ENCODE measurements at places on chromosomes 2 and 18.

DNA sequence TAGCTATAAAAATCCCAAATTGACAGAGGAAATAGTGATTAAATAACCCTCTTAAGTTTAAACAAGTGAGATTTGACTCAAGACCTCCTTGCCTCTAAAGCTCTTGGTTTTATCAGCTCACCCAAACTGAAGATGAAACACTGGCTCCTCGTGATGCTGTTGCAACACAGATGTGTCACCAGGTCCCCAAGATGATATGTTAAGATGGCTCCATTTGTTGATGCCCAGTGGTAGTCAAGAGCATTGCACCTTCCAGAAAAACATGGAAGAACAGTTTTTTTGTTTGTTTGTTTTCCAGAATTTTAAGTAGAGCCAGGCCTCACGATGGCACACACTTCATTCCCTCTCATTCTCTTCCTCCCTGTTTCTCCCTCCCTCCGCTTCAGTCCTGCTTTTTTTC is 399.8 kb downstream of the TXNL1 start:
- no peak for DNase-seq

GRCh38 chr2:88585969-88586368 is 41.3 kb downstream of the EIF2AK3 start:
- no peak for DNase-seq

DNA sequence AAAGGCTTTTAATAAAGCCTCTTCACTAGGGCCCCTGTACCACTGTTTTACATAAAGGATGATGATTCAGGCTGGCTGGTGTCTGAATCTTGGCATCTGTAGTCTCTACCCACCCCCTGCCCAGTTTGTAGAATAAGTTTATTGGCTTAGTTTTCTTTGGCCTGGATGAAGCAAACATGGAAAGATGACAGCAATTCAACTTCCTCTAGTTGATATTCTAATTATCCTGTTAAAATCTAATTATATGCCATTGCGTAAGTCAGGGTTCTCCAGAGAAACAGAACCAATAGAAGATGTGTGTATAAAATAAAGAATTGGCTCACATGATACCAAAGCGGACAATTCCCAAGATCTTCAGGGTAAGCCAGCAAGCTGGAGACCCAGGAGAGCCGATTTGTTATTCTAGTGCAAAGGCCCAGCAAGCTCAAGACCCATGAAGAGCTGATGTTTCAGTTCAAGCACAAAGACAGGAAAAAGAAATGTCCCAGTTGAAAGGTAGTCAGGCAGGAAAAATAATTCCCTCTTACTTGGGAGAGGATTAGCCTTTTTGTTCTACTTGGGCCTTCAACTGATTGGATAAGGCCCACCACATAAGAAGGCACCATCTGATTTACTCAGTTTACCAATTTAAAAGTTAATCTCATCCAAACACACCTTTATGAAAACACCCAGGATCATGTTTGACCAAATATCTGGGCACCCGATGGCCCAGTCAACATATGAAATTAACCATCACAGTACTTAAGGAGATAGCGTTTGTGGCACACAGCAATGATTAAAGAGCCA is 82.6 kb upstream of the LYPD1 start:
- no peak for DNase-seq

DNA sequence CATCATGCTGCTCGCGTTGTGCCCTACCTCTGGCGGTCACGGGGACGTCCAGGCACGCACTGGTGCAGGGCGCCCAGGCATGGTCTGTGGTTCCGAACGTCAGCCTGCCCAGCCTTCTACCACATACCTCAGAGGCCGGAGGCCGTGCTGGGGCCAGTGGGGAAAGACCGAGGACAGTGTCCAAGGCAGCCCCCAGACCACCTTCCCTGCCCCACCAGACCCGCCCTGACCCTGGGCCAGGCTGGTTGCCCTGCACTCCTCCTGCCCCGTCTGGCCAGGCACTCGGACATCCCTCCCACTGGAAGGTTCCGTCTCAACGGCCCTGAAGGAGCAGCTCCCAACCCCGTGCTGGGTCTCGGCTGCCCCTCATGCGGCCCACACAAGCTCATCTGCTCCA is 32.8 kb downstream of the SLC66A2 start:
- DNase-seq: no peak

- DNase-seq: no peak
Observed at GRCh38 chr18:37559194-37559593, 6.4 kb downstream of the CELF4 start.

- DNase-seq: no peak
Observed at GRCh38 chr2:88837511-88838160, 146.2 kb downstream of the RPIA start.

GRCh38 chr18:79683626-79684282 is 4.2 kb downstream of the CTDP1 start:
- DNase-seq: no peak

GRCh38 chr2:229856413-229856812 is 65.4 kb downstream of the TRIP12 start:
- no peak for DNase-seq

- DNase-seq: peak; percentile 84
Observed at GRCh38 chr2:10392951-10393639, 55.0 kb downstream of the ODC1 start.

GRCh38 chr2:238427435-238428162 is 872 bp downstream of the ASB1 start:
- no peak for DNase-seq

DNA sequence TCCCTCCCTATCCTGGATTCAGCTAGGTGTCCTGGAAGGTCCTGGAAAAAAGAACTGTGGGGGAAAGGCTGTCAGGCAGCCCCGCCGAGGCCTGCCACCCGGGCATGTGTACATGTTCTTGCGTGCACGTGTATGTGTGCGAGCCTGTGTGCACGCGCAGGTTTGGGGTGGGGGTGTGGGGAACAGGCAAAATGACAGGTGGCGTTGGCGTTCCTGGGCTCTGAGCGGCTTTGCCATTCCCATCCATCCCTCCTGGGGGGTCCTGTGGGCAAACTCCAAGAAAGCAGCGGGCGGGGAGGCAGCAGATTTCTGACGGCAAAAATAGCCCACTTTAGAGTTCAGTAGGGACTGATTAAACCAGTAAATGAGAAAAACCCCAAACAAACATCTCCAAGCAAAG is 35.6 kb downstream of the EMX1 start:
- DNase-seq: no peak

DNA sequence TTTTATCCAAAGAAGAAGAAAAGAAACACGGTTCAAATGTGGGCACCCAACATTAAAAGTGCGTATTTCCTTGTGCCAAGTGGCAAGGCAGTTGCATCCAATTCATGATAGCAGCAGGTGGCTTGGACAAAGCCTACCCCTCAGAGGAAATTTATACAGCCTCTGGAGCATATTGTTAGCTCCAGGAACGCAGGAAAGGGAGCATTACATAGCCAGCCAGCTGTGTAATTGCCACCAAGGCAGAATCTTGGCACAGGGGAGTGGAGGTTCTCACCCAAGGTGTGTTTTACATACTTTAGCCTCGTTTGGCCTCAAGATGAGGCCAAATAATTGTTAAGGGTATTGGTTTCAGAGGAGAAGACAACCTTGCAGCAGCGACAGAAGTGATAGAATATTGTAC is 526.9 kb downstream of the TMEM182 start:
- no peak for DNase-seq

DNA sequence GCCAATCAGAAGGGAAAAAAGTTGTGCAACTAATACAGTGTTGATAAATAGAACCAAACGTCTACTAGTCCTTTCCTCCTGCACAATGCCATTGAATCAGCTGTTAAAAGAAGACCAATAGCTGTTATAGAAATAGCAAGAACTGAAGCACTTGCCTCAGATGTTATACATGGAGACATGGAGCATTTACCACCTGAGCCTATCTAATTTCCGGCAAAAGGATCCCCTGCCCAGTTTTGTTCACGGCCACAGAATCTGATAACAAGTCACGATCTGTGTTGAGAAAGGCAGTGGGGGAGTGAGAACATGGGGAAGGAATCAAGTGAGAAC is 285.4 kb downstream of the ZEB2 start:
- no peak for DNase-seq

DNA sequence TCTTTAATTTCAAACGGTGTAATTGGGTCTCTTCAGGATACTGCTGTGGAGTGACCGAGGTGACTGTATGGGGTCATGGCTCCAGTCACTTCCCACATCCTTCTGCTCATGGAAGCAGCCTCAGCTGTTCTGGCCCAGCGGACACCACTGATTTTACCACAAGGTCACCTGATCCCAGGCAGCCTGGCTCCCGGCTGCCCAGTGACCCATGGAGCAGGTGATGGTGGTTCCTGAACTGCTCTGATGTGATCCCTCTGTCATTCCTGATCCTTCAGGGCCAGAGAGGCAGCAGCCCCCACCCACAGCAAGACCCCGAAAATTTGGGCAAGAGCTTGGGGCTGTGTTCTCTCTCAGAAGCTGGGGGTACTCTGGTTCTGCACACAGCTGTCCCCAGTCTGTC is 35.5 kb upstream of the HS6ST1 start:
- DNase-seq: no peak

DNA sequence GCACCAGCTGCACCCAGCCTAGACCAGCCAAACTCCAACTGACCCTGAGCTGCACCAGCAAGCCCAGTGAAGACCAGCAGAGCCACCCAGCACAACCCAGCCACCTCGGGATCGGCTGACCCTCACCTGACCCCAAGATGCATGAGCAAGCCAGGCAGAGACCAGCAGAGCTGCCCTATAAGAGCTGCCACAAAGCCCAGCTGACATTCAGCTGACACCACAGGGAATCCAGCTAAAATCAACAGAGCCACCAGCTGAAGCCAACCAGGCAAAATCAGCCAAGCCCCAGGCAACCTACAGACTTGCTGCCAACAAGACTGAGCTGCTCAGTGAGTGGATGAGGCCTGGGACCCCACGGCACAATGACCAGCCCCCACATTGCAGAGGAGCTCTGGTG is 54.6 kb downstream of the CYP27C1 start:
- no peak for DNase-seq

DNA sequence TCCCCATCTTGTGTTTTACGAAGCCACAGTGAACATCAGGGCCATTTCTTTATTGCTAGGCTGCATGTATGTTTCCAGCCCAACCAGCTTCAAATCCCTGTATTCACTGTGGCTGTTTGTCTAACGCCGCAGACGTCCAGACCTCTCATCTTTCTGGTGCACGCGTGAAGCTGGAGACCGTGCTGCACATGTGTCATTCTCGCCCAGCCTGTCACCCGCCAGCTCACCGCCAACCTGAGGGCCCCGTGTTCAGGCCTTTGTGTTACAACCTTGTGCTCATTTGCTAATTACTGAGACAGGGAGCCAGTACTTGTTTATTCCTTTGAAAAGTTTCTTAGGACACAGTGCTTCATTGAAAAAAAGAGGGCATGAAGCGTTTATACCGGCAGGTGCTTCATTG is 21.4 kb downstream of the SALL3 start:
- no peak for DNase-seq

GRCh38 chr2:36394804-36395203 is 39.2 kb downstream of the CRIM1 start:
- no peak for DNase-seq

GRCh38 chr2:2720351-2720750 is 389.3 kb upstream of the MYT1L start:
- no peak for DNase-seq

GRCh38 chr2:231908584-231908983 is 17.6 kb downstream of the NPPC start:
- no peak for DNase-seq

DNA sequence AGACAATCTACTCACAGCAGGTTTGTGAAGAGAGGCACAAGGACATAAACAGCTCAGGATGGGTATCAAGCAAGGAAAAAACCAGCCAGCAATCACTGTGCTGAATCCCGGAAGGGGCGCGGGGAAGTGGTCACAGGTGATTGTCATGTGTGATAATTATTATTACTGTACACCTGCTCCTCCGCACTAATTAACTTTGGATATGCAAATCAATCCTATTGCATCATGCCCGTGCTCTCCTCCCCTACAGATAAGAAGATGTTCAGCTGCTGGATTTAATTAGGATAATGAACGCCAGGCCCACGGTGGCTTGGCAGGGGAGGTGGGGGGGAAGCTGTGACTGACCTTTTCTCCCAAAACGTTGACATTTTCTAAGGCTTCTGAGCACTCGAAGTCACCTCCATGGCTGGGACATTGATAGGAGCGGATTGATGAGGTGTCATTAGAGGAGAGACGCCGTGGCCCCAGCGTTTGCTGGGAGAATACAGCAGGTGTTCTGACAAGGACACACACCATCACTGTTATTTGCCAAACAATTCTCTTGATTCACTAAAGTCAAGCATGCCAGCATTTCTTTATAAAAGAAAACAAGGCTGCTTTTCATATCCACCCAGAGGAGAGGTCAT is 160.3 kb upstream of the VRK2 start:
- no peak for DNase-seq

DNA sequence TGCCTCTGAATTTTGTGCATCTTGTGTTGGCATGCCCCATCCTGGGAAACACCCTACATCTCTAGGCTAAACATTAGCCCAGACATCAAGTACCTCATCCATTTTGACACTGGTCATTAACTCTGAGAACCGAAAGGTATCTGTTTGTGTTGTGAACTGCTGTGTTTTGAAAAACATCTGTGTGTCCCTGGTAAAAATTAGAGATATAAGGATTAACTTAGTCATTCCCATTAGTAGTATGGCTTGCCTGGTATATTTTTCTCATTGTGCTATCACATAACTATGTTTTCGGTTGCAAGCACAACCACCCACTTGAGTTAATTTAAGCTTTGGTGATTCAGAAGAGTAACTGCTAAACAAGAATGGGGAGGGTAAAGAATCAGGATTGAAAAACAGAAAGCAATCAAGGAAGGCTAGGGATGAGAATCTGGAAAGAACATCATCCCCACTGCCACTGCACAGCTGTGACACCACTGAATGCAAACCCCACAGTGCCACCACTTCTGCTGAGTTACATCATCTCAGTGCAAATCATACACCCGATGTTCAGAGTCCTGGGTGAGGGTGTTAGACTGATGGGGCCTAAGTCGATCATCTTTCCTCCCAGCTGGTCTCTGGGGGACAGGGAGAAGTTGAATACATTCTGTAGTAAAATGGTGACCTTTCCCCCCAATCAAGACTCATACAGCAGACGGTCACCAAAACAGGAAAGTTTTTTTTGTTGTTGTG is 234.0 kb downstream of the EPHA4 start:
- DNase-seq: no peak

DNA sequence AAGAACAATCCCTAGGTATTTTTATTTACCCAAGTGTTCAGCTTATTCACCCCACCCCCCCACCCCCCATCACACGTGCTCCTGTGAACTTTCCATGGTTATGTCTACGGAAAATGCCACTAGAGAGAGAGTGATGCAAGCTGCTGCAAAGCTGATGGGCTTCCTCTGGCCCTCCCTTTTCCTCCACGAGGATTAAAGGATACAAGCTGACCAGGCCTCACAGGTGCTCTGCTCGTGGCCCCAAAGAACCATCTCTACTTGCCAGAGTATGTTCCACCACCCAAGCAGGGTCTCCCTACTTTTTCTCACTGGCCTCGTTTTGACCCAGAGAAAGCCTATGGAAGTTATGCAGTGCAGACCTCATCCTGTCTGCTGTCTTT is 342.6 kb downstream of the CELF4 start:
- no peak for DNase-seq

Data from kidney capillary endothelial cell (primary cell).